ENCODE measurements at places on chromosomes 1 and 21.
A peak's percentile ranks its signal among the peaks of the same experiment; 100 is the strongest.

DNA sequence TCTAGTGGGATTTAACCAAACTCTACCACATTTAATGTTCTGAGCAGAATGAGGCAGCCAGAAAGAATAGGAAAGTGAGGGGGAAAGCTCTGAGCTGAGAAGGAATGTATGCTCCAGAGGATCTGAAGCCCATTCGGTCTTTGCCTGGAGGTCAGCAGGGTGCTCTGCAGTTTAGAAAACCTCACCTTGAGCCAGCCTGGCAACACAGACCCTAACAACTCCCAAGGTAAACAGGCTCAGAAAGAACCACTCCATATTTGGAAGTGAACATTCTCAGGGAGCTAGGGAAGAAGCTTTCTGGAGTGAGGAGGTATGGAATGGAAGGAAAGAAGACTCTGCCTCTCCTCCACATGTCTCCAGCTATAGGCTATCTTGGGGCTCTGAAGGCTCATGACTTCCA, 398.8 kb downstream of the SEC16B start:
- DNase-seq: no peak

DNA sequence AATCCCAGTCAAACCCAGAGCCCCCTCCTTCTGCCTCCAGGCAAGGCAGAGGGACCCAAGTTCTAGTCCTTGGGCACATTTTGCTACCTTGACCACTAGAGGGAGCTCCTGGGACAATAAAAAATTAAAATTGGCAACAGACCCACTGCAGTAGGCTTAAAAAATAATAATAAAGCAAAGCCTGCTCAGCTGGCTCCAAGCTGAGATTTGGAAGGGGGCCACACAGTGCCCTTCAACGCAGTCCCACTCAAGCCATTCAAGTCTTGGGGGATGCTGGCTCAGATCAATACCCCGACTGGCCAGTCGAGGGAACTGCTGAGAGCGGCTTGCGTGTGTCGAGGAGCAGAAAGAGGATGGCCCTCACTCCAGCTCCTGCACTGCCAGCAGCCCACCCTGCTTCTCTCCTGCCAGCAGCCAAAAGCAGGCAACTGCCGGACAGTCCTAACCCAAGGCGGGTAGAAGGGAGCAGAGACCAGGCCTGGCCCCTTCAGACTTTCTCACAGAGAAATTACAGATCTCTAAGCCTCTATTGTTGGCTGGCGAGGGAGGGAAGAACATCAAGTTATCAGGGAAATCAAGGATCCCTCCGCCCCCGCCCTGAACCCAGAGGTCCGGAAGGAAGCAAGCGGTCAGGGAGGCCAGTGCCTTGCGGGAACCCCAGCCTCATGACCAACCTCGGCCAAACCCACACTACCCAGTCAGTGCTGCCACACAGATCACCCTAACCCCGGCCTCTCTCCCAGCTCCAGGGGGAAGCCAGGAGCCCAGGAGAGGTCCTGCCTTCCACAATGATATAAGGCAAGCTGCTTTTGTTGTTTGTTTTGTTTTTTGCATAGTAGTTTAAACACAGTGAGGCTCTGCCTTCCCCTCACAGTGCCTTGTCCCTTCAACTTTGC, 4.9 kb upstream of the ALDH4A1 start:
- DNase-seq: peak; percentile 35

DNA sequence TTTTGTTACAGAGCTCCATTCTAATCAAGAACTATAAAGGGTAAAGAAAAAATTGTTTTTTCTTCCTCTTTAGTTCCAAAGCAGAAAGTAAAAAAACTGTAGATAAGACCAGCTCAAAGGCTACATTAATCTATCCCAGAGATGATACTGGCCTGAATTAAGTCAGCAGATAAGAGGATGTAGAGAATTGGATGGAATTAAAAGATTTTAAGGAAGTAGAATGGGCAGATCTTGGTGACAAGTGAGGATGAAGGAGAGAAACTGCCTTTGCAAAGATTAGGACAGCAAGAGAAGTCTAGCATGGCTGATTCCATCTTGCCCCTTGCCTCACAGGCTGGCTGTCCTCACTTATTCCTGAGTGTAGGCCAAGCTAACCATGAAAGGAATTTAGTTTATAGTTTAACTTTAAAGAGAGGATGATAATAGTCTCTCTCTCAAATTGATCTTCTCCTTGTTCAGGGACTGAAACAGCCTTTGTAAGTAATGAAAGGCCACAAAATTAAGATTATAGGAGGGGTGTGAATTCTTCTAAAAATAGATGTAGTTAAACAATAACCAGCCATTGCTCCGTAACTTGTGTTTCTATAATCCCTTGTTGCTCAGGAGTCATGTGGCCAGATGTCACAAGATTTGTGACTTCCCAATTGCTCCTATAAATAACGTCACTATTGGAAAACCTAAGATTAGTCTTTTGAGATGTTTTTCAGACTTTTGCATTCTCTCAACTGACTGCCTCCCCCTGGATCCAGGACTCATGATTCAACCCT, 265.0 kb upstream of the USP24 start:
- no peak for DNase-seq

GRCh38 chr1:119713749-119714456, 2.2 kb downstream of the PHGDH start:
- peak; percentile 63 for DNase-seq

DNA sequence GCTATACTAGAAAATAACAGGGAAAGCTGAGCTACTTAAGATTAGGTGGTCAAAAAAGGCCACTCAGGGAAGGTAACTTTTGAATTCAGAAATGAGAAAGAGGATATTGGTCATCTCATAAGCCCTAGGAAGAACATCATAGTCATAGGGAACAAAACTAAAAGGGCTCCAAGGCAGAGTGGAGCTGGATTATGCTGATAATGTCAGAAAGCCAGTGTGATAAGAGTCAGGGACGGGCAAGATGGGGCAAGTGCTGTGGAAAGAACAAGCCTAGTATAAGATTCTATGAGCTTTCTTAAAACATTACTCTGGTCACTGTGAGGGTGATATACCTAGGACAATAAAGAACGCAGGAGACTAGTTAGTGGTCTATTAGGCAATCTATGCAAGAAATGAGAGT, 106.6 kb downstream of the DUSP10 start:
- DNase-seq: no peak

- DNase-seq: peak; percentile 98
Observed at GRCh38 chr1:8889925-8890785, 11.7 kb upstream of the ENO1 start.

- DNase-seq: no peak
Observed at GRCh38 chr1:14666962-14667650, 68.6 kb downstream of the KAZN start.

All from fibroblast of gingiva (primary cell).